ENCODE measurements at places on chromosomes 3 and 15.

DNA sequence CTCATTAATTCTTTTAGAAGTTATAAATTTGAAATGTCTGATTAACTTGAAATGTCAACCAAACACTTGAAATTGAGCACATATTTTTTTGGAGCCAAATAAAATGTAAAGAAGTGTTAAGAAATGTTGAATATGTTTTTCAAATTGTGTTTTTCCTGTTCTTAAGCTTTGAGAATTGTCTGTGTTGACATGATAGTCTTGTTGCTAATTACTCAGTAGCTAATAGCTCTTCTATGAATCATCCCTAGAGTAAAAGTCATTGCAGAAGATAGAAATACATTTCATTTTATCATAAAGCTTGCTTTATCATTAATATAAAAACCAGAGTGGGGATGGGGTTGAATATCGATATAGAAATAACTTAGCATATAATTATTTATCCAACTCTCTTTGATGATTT lies 41.9 kb upstream of the ABHD10 start:
- DNase-seq = no peak

- DNase-seq = no peak
These were observed 208.9 kb downstream of the FAM43A start for GRCh38 chr3:194894538-194894937.

GRCh38 chr3:45575386-45575923 lies 19.1 kb upstream of the LIMD1 start:
- DNase-seq = no peak

DNA sequence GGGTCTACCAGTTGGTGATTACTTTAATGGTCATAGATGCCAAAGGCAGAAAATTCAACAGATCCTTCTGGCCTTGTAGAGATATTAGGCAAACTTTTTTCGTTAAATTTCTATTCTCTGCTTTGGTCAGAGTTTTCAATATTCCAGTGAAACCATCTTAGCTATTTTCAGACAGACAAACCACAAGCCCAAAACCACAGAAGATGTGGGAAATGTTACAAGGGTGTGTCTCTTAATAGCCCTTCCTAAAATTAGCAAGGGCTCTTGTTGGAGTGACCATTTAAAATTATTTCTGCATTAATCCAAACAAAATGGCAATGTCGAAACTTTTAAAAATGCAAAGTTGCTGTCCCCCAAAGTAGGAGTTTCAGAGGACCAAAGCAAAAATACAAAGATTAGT lies 102.8 kb downstream of the ARRDC4 start:
- no peak for DNase-seq

DNA sequence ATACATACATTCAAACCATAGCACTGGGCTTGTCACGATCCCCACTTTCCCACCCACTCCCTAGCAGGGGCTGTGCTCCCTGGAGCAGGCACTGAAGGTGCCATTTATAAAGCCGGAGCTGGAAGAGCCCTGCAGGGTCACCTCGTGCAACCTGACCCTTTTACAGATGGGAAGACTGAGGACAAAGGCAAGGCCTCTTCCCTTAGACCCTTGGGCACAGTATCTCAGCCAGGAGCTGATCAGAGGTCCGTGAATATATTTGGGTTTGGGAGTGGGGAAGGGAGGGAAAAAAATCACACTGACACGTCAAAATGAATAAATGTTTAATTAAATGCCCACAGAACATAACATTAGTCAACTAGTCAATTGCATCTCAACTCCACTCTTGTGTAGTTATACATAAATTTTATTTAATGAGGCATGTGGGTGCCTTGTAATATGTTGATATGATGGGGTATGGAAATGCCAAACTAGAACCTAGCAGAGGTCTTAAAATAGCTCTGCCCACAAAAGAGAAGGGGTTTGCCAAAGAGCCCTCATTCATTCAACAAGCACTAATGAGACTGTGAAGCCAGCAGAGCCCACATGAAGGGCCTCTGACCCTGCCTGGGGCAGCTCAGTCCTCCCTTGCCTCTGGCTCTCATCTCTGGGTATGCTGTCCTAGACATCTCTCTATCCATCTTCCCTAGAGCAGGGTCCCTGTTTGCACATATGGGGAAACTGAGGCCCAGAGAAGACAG lies 119.4 kb downstream of the NUP210 start:
- DNase-seq = no peak

DNA sequence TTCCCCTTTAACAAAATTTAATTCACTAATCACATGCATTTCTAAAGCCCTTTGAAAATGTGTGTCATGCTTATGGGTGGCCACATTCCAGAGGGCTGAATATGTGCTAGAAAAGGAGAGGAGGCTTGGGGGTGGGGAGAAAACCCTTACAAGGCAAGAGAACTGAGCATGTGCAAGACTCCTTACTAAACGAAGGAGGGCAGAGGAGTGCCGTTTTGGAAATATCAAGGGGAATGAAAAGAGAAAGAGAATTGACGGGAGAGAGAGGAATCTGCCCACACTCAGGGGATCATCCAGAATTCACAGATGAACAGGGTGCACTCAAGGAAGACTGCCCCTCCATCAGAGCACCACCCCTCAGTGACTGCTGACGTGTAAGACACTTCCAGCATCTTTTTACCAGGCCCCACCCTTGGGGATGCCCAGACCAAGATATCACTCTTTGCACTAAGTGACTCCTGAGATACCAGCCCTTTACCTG lies 37.9 kb upstream of the TSC22D2 start:
- DNase-seq = no peak

- no peak for DNase-seq
These were observed 16.8 kb upstream of the ABHD2 start for GRCh38 chr15:89071471-89071870.

- DNase-seq = no peak
These were observed 197.5 kb upstream of the C2CD4B start for GRCh38 chr15:62362608-62363007.

All from CD4-positive, alpha-beta T cell treated with Interleukin-1 beta for 1 hour (primary cell).